ENCODE measurements at places on chromosomes 2 and 18.

DNA sequence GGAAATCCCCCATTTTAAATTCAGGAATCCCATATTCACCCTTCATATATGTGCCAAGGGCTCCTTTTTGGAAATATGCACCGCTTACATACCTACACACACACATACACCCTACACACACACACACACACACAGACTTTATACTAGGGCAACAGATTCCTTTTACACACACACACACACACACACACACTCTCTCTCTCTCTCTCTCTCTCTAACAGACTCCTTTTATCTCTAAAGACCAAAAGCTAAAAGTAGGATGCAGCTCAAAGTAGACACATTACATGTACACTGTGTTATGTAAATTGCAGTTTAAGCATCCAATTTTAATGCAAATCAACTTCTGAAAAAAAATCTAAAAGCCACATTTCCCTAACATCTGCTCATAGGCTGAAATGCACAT lies 130.9 kb upstream of the CAPN13 start:
- DNase-seq: no peak

- no peak for DNase-seq
Observed at GRCh38 chr2:24793761-24794435, 673 bp downstream of the CENPO start.

GRCh38 chr2:209463226-209463625 lies 39.4 kb downstream of the MAP2 start:
- DNase-seq: no peak

GRCh38 chr2:22604136-22604535 lies 780.8 kb upstream of the KLHL29 start:
- no peak for DNase-seq

GRCh38 chr2:187875261-187876141 lies 321.3 kb upstream of the TFPI start:
- no peak for DNase-seq

DNA sequence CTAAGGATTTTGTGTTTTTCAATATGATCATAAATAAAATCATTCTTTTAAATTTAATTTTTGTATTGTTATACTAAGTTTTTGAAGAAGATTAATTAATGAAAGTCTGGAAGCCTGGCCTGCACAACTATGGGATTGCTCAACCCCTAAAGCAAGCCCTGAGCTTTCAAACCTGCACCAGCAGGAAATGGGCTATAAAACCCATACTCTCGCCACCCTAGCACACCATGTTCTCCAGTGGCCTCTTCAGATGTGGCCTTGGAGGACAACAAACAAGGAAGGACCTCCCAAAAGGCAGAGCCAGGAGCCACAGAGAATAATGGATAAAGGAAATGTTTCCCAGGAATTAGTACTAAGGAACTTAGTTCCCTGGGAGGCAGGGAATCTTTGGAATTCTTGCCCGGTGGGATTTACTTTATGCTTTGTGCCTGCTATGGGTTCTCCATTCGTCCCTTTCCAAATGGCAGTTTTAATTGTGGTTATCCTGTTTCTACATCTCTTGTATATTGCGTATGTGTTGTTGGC lies 212.5 kb downstream of the ZFP36L2 start:
- no peak for DNase-seq

- DNase-seq: peak; percentile 72
Observed at GRCh38 chr2:155442755-155443372, 744.4 kb downstream of the KCNJ3 start.

DNA sequence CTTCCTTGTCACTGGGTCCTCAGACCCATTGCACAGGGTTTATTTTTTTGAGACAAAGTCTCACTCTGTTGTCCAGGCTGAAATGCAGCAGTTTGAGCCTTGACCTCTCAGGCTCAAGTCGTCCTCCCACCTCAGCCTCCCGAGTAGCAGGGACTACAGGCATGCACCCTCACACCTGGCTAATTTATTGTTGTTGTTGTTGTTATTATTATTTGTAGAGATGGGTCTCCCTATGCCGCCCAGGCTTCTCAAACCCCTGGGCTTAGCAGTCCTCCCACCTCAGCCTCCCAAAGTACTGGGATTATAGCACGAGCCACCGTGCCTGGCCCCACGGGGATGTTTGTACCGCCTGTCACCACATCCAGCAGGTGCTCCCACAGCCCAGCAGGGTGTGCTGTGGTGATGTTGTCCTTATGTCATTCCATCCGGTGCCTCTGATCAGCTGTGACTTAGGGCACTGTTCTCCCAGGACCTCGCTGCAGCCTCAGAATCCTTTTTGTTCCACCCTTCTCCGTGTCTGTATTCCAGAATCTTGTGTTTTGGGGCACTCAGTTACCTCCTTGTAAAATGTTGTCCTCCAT lies 182.3 kb downstream of the INO80D start:
- DNase-seq: no peak

DNA sequence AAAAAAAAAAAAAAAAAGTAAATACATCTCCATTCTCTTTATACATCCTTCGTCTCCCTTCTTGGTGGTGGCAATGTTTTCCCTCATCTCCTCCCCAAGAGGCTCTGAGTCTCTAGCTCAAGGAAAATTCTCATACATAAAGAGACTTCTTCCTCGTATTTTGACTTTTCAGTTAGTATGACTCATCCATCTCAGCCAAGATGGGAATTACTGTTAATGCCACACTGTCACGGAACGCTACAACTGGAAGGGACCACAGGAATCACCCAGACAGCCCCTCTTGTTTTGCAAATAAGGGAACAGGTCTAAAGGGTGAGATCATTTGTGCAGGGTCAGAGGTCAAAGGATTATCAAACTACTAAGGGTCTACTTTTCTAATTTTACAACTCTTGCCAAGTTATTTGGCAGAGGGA lies 19.5 kb downstream of the NFE2L2 start:
- peak; percentile 55 for DNase-seq

GRCh38 chr2:104702031-104702850 lies 151.7 kb upstream of the POU3F3 start:
- no peak for DNase-seq

DNA sequence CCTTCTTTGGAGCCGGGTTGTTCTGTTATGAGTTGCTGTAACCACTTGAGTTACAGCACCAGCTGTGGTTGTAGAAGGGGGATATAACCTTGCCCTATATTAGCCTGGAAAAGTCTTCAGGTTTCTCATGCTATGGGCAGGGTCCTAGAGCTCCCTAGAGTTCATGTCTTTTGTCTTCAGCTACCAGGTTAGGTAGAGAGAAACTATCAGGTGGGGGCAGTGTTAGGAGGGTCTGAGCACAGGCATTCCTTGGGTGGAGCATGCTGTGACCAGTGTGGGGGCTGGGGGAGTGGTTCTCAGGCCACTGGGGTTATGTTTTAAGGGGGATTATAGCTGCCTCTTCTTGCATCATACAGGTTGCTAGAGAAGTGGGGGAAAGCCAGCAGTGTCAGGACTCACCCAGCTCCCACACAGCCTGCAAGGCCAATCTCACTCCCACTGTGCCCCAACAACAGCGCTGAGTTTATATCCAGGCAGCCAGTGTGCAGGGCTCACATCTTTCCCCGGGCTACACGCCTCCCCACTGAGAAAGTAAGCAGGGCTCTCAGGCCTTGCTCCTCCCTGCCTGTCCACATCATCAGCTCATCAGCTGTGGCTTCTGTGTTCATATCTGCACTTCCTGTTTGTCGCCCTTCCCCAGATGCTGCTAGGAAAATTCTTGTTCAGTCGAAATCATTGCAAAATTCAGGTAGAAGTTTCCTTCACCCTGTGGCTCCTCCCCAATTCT lies 133.8 kb upstream of the NRXN1 start:
- no peak for DNase-seq

DNA sequence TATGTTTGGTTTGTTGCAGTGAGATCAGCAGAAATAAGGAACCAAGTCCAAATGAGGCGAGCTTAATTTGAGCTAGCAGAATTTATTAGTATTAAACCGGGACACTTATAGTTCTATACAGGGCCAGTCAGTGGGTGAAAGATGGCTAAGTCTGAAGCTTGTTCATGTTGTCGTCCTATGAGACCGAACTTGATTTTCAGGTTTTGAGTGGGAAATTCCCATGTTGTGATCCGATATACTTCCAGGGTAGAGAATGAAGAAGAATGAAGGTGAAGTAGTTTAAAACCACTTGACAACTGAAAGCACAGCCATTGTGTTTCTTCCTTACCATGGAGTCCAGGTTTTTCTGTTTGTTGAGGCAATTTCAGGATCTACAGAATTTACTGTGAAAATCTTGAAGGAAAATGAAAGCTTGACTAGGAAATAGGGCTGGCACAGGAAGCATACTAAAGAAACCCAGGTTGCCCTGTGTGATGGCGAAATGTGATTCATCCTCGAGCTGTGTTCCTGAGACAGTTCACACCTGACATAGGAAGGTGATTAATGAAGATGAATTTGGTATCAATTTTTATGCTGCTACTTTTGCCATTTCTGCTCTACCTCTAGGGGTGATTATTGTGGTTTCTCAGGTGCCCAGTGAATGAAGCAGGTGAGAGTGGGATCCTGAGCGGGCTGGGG lies 37.6 kb upstream of the MGAT5 start:
- DNase-seq: no peak

DNA sequence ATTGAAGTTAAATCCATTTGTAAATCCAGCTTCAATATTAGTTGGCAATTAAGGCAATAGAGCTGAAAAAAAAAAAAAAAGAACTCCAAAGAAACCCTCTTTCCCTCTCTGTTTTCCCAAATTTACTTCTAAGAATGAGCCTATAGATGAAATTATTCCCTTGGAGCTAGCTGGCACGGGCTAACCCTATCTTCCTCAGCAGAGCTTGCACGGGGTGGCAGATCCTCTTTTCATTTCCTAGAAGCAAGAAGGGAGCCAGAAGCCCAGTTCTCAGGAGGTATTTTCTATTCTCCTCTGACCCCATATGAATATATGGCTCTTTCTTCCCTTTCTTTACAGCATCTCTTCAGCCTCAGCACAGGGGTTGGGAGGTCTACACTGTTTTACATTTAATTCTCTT lies 426.0 kb downstream of the TGIF1 start:
- DNase-seq: no peak

GRCh38 chr2:27638037-27638637 lies 9.3 kb downstream of the GPN1 start:
- DNase-seq: peak; percentile 74

DNA sequence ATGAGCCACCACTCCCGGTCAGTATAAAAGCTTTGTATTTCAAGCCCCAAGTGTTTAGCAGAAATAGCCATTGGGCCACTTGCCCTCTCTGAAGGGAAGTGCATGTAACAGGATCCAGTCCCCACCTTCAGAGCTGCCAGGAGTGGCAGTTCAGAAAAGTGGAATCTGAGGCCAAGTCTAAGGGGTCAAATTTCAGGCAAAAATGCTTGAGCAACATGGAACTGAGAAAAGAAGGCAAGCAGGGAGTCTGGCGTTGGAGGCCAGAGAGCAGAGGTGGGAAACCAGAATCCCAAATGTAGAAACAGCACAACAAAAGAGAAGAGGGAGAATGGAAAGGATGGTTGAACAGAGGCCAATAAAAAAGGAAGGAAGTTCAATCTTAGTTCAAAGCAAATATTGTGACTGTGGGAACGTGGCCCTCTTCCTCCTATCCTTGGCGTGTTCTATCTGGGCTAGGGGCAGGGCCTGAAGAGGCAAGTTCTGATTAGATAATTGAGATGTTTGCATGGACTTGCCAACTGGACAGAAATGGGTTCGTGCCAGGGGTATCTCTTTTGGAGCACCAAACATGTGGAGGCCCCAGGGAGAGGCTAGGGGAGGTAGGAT lies 102.2 kb downstream of the AP1S3 start:
- DNase-seq: no peak

GRCh38 chr2:8545695-8546611 lies 135.9 kb upstream of the ID2 start:
- no peak for DNase-seq

Data from NCI-H226 (cell line).